ENCODE measurements at places on chromosomes 16 and 17.
A peak's percentile ranks its signal among the peaks of the same experiment; 100 is the strongest.

DNA sequence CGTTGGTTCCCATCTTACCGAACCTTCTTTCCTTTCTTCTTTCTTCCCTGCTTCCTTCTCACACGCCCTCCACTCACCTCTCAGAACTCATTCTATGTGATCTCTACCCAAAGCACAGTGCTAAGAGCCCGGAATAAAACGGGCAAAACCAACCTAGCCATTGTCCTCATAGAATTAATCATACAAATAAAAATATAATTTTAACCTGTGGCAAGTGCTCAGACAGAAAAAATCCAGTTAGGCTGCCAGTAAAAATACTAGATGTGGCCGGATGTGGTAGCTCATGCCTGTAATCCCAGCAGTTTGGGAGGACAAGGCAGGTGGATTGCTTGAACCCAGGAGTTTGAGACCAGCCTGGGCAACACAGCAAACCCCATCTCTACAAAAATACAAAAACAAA lies 27.0 kb downstream of the BMERB1 start:
- DNase-seq = no peak

GRCh38 chr16:9256196-9256595 lies 164.8 kb downstream of the HAPSTR1 start:
- no peak for DNase-seq

- no peak for DNase-seq
Observed at GRCh38 chr16:16025214-16025968, 76.0 kb downstream of the ABCC1 start.

- DNase-seq = peak; percentile 84
Observed at GRCh38 chr17:63516910-63517824, 6.0 kb upstream of the KCNH6 start.

- no peak for DNase-seq
Observed at GRCh38 chr17:8375738-8376259, 705 bp downstream of the KRABD2 start.

- no peak for DNase-seq
Observed at GRCh38 chr17:1958134-1958881, 66.8 kb downstream of the RTN4RL1 start.

GRCh38 chr16:50267651-50268050 lies 1.3 kb downstream of the ADCY7 start:
- DNase-seq = no peak

GRCh38 chr16:53740933-53741531 lies 37.1 kb downstream of the FTO start:
- DNase-seq = no peak

- peak; percentile 97 for DNase-seq
Observed at GRCh38 chr17:47267354-47267828, 13.8 kb downstream of the ITGB3 start.

DNA sequence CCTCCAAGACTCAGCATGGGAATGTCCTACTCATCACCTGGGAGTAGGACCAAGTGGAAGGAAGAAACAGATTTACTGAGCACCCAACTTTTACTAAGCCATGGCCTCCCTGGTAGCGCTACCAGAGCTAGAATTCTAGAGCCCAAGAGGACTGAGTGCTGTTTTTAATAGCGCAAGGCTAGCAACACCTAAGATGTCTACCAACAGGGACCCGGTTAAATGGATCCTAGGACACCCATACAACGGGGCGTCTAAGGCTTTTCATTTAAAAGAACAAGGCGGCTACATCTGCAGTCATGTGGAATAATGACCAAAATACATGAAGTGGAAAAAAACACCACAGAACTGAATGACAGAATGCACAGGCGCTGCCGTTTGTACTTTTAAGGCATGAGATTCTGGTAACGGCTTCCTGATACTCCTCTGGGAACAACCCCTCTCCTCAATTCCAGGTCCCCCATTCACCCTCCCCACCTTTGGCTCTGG lies 5.1 kb downstream of the GGA2 start:
- no peak for DNase-seq

DNA sequence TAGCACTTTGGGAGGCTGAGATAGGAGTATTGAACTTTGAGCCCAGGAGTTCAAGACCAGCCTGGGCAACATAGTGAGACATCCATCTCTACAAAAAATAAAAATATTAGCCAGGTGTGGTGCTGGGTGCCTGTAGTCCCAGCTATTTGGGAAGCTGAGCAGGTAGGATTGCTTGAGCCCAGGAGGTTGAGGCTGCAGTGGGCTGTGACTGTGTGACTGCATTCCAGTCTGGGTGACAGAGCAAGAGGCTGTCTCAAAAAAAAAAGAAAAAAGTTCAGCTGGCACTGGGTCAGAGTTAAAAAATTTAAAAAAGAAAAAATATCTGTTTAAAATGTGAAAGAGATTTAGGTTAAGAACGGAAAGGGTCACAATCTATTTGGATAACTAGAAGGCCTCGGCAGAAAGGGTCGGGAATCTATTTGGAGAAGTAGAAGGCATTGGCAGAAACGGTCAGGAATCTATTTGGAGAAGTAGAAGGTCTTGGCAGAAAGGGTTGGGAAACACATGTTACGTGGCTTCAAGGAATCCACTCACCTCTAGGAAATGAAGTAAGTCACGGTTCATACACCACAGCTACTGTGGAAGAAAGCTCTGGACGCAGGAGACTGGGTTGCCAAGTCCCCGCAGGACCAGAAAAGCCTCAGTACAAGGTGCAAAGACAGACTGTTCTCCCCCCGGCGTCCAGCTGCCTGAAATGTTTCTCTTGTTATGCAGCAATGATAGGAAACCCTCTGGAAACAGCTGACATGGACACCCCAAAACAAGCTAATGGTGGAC lies 25.3 kb downstream of the LMF1 start:
- no peak for DNase-seq

GRCh38 chr17:50381920-50382319 lies 8.9 kb downstream of the EME1 start:
- DNase-seq = no peak

GRCh38 chr17:51597345-51597744 lies 337.0 kb downstream of the UTP18 start:
- DNase-seq = no peak

- DNase-seq = no peak
Observed at GRCh38 chr17:8142158-8142886, 9.9 kb downstream of the PER1 start.

DNA sequence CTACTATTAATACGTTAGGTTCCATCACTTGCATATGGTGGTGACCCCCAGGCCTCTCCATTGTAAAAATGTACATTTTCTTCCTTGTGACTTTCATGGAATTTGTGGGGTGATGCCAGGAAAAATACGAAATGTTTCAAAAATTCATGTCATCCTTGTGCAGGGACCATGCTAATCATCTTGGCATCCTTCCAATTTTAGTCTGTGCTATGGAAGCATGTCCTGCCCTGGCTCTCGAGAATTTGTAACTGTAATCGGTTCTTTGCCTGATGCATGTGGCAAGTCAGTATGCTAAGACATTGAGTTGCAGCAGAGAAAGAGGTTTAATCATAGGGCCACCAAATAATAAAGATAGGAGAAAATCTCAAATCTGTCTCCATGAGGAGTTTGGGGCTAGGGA lies 14.3 kb upstream of the GINS3 start:
- DNase-seq = no peak

- DNase-seq = no peak
Observed at GRCh38 chr17:9908649-9909042, 3.6 kb upstream of the RCVRN start.

DNA sequence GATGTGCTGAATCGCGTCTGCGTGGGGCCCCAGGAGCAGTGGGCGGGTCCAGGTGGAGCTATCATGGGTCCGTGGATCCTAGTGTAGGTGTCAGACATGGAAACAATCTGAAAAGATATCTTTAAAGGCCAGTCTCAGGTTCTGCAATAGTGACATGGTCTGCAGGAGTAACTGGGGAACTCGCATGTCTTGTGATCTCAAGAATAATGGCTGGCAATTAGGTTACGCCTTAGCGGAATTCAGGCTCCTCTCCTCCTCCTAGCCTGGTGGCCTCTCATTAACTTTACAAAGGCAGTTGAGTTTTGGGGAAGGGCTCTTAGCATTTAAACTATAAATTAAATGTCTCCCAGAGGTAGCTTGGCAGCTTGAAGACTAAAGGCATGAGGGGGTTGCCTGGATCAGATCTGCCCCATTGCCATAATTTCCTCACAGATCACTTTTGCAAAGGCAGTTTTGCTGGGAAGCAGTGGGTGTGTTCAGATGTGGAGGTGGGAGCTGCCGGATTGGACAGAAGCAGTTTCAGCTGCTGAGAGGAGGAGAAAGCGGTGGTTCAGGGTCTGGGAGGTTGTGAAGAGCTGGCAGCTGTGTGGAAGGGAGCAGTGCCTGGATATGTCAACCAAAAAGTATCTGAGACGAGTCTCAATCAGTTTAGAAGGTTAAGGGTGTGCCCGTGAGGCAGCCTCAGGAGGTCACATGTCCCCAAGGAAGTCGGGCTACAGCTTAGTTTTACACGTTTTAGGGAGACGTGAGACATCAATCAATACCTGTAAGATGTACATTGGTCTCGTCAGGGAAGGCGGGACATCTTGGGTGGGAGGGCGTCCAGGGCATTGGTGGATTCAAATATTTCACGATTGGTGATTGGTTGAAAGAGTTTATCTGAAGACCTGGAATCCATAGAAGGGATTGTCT lies 2.7 kb downstream of the TBCD start:
- no peak for DNase-seq

- no peak for DNase-seq
Observed at GRCh38 chr17:8552577-8553320, 77.8 kb downstream of the MYH10 start.

- no peak for DNase-seq
Observed at GRCh38 chr17:53607475-53607874, 215.3 kb upstream of the KIF2B start.

DNA sequence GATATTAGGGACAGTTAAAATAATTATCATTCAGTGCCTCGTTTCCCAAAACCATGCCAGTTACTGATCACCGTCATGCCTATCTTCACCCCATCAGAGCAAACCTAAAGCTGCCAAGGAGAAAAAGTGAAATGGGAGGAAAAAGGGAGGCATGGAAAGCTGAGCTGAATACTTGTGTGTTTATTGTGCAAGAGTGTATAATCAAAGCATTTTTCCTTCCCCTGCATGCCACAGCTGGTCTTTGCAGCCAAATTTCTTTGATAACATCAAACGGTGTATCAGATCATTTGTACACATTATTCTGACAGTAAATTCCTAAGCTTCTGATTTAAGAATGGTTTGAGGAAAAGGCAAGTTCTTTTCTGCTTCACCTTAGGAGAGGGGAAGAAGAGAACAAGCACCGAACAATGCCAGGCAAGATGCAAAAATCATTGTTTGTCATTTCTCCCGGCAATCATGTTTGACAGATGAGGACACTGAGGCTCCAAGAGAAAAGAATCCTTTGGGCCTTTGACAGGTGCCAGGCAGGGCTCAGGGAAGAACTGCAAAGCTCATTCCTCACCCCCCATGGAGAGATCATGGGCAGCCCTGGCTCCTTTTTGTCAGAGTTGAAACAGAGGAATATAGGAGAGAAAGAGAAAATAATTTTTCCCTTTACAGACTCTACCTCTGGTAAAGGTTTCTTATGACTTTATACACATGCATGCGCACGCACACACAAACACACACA lies 51.4 kb upstream of the ARHGAP44 start:
- DNase-seq = no peak

DNA sequence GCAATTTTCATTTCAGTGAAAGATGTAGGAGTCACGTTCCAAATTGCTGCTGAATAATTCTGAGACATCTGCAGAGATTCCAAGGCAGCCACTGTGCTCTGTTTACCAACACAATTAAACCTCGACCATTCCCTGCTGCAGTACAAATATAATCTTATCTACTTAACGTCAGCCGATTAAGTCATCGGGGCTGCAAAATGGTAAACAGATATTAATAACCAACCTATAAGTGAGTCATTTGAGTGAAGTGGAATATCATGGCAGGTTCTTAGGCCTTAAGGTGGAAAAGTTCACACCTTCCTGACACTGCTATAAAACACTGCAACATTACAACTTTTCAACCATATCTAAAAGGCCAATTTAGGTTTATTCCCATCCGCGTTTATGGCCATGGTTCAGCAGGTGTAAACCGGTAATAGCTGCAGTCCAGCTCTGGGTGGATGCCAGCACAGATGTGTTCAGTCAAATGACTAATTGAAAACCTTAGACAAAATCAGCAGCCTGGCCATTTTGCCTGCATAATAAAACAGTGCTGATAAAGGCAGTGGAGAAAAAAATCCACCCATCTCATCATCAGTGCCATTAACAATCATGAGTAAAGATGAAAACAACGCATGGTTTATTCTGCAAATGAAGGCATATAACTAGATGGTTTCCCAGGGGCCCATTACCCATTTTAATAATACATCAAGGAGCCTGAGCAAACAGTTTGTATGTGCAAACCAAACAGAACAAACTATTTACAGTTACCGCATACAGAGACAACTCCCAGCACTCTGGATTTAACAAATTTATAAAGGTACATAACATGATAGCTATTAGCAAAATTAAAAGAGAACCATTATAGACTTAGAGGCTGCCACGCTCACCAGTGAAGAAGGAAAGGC lies 202.9 kb upstream of the IRX3 start:
- no peak for DNase-seq

- no peak for DNase-seq
Observed at GRCh38 chr17:44349553-44350070, 4.5 kb downstream of the GRN start.

GRCh38 chr17:225551-225950 lies 44.1 kb upstream of the DOC2B start:
- DNase-seq = no peak

GRCh38 chr17:66873962-66874361 lies 39.0 kb downstream of the CACNG5 start:
- no peak for DNase-seq

GRCh38 chr16:2339521-2340484 lies 725 bp downstream of the ABCA3 start:
- DNase-seq = no peak

GRCh38 chr16:57341441-57342303 lies 16.9 kb upstream of the CCL22 start:
- peak; percentile 94 for DNase-seq

DNA sequence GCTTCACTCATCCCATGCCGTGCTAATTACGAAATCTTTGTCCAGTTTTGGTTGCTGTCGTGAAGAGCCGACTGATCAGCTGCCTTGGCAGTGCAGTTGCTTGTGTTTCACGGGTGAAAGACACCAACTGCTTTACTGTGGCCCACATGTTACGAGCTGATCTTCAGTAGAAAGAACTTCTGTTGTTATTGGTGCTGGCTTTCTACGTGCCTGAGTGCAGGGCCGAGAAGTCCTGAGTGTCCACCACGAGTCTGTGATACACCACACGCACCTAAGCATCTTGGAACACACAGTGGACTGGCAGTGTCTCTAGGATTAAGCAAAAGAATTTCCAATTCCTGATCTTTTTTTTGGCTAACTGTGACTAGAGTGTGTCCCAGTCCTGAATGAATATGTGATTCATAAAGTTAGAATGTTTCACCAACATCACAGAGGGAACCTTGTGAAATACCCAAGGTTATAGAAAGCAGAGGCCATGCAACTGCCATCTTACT lies 70.4 kb upstream of the CLEC18A start:
- no peak for DNase-seq

All from kidney epithelial cell (primary cell).